ENCODE measurements at places on chromosomes 2 and 18.

DNA sequence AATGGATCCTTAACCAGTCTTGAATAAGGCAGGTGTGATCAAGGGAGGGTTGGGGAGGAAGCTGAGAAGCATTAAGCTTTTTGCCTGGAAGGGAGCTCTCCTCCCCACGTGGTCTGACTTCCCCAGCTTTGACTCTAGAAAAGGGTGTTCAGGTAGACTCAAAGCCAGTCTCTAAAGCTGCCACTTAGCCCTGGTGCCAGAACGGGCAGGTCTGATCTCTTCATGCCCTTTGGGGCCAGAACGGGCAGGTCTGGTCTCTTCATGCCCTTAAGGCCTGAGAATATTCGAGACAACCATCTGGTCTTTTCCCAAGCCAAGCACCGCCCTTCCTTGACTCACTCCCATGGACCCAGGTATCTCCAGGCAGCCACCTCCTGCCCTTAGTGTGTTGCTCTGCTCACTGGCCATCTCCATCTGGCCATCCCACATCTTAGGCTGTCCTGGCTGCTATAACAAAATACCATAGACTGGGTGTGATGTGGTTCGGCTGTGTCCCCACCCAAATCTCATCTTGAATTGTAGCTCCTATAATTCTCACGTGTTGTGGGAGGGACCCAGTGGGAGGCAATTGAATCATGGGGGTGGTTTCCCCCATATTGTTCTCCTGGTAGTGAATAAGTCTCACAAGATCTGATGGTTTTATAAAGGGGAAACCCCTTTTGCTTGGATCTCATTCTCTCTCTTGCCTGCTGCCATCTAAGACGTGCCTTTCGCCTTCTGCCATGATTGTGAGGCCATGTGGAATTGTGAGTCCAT is 59.4 kb downstream of the SNORC start:
- DNase-seq, result no peak

GRCh38 chr2:203824603-203825002 is 43.0 kb upstream of the CTLA4 start:
- no peak for DNase-seq

DNA sequence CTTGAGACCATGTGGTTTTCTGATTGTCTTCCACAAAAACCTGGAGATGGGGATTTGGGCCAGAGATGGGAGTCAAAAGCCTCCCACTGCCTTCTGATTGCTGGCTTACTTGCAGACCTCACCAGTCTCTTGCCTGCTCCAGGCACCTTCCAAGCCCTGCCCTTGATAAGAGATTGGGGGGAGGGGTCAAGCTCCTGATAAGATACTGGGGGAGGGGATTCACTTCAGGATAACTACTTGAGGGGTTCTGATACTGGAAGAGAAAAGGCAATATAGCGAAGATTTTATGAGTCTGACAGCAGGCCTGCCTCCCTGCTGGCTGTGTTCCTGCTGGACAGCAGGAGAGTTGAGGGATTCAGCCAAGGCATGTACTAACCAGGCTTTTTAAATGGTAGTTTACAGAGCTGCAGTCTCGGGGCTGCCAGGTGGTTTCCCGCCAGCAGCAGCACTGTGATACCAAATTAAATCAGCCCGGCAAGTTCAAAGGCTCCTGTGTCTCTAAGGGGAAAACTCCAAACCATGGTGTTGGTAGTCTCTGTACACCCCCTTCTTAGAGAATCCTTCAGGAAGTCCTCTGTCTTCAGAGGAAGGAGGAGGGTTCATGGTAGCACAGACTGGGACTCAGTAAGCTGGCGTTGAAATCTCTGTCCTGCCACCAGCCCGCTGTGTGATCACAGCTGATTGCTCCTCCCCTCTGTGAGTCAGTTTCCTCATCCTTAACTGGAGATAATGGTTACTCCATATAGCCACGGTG is 58.3 kb downstream of the FBXO36 start:
- no peak for DNase-seq

- DNase-seq, result no peak
Measured at GRCh38 chr2:193843675-193844074, 1648.9 kb upstream of the TMEFF2 start.

GRCh38 chr2:74131901-74132300 is 15.8 kb downstream of the BOLA3 start:
- no peak for DNase-seq

GRCh38 chr2:193549661-193550060 is 1354.9 kb upstream of the TMEFF2 start:
- no peak for DNase-seq

- DNase-seq, result no peak
Measured at GRCh38 chr2:199470361-199470671, 12.6 kb upstream of the SATB2 start.

- DNase-seq, result no peak
Measured at GRCh38 chr2:79511320-79511951, 1.4 kb upstream of the CTNNA2 start.

DNA sequence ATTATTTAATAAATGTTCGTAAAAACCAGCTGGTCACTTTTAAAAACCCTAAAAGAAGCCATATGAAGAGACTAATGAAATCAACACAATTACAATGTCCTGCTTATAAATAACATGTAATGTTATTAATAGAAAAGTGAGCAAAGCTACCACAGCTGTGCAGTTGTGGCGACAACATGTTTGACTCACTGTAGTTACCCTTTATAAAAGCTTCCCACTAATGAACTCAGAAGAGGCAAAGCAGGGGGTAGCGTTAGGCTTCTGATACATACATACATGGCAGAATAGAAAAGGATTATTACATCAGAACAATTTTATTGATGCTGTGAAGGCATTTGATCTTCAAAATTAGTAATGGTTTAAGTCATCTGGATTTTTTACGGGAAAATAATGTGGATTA is 219.7 kb downstream of the SLC4A10 start:
- no peak for DNase-seq

GRCh38 chr18:63099091-63099840 is 220.3 kb downstream of the BCL2 start:
- no peak for DNase-seq

- peak; percentile 42 for DNase-seq
Measured at GRCh38 chr2:54422072-54422581, 34.0 kb upstream of the SPTBN1 start.

DNA sequence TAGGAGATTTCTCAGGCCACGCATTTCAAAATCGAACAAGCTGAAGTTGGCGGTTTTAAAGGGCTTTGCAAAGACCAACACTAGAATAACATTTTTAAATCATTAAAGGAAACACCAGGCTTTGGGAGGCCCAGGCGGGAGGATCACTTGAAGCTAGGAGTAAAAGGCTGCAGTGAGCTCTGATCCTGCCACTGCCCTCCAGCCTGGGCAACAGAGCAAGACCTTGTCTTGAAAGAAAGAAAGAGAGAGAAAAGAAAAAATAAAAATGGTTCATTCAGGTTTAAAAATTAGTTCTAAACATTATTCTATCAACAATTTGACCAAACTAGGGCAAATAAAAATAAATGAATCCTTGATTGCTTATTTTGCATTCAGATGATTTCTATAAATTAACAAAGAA is 789 bp upstream of the CHST9 start:
- DNase-seq, result no peak

DNA sequence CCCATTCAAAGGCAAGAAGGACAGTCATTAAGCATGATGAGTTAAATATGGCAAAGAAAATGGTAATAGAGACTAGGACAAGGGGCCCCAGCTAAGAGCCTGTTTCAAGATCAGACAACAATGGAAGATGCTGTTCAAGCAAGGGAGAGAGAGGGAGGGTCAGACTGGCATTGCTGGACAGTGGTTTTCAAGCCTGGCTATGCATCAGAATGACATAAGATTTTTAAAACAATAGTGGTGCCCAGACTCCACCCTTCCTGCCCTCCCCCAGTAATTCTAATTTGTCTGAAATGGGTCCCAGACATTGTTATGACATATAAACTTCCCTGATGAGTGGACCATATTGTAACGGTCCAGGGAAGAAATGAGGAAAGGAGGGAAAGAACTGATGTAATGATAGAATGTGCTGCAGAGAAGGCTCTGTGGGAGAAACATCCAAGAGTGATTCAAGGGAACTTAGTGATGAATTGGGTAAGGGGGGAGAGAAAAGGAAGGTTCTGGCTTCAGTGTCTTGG is 112.9 kb upstream of the TRIB2 start:
- DNase-seq, result no peak

- DNase-seq, result no peak
Measured at GRCh38 chr18:46387441-46388131, 269.4 kb downstream of the LOXHD1 start.

DNA sequence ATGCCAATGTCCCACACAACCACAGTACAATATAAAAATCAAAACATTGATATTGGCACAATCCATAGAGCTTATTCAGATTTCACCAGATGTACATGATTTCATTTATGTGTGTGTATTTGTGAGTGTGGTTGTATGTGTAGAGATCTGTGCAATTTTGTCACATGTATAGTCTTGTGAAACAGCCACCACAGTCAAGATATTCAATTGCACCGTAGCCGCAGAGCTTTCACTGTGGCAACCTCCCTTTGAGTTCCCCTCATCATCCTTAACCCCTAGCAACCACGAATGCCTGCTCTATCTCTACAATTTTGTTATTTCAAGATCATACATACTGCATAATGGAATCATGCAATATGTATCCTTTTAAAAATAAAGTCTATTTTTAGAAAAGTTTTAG is 391.3 kb downstream of the SETBP1 start:
- DNase-seq, result no peak

DNA sequence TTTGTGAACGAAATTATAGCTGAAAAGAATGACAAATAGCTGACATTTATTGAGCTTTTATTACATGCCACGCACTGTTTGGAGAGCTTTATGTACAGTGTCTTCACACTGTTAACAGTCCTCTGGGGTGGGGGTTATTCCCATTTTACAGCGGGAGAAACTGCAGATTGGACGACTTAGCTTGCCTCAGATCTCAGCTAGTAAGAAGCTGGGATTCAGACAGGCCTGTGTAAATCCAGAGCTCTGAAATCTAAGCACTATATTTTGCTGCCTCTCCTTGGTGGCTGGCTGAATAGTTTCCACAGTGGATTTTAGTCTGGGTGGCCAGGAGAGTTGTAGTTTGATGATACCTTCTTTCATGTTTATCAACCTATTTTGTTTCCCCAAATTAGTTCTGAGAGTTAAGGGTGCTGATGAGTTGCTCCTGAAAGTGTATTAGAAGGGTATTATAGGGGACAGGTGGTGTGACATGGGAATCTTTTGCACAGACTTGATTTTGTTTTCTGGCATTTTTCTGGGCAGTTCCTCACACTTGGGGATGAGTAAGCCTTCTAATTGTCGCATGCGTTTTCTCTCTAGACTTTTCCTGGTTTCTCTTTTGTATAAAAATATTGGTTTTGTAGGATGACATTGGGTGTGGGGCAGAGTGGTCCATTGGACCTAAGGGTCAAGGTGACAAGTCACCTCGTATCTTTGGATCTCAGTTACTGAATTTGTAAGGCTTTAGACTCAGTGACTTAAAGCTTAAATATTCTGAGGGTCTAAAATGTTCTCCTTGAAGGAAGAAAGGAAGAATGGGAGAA is 1.5 kb downstream of the ACSL3 start:
- no peak for DNase-seq

GRCh38 chr2:190583507-190584337 is 49.2 kb upstream of the NEMP2 start:
- no peak for DNase-seq

- no peak for DNase-seq
Measured at GRCh38 chr2:146818122-146818521, 1026.7 kb upstream of the ACVR2A start.

GRCh38 chr2:146287281-146287680 is 1557.5 kb upstream of the ACVR2A start:
- DNase-seq, result no peak

- DNase-seq, result no peak
Measured at GRCh38 chr2:236745420-236746210, 176.0 kb downstream of the ACKR3 start.

DNA sequence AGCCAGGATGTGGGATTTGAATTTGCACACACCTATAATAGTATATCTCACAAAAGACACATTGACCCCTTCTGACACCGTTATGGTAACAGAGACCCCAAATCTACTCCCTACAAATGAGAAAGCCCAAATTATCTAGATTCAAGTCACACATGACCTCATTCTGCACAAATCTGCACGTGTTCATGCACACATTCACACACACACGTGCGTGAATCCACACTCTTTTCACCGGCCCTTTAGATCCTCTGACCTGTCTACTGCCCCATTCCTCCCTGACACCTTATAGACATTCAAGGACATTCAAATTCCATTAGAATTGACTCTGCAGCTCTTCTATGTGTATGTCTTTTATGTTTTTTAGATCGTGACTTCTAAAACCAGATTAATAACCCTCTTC is 627.8 kb upstream of the ID2 start:
- no peak for DNase-seq

DNA sequence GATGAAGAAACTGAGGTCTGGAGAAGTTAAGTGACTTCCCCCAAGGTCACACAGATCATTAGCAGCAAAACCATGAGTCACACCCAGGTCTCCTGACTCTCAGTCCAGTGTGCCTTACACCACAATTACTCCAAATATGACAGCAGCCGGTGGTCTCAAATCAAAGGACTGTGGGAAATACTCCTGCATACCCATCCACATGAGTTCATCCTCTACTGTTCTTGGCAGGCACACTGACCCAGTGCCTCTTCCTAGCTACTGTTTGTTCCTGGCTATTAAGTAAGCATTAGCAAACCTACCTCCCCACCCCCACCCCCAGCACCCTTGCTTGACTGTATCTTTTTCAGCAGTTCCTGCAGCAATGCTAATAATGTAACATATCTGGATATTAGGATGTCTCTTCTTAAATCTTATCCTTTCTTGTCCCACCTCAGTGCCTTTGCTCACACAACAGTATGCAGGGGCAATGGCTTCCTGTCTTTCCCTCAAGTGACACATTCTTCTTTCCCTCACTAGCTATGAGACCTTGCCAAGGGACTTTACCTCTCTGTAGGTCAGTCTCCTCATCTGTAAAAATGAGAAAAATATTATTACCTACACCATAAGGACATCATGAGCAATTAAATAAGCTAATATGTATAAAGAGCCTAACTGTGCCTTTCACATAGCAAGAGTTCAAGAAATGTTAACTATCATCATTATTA is 46.2 kb downstream of the FAM98A start:
- no peak for DNase-seq

DNA sequence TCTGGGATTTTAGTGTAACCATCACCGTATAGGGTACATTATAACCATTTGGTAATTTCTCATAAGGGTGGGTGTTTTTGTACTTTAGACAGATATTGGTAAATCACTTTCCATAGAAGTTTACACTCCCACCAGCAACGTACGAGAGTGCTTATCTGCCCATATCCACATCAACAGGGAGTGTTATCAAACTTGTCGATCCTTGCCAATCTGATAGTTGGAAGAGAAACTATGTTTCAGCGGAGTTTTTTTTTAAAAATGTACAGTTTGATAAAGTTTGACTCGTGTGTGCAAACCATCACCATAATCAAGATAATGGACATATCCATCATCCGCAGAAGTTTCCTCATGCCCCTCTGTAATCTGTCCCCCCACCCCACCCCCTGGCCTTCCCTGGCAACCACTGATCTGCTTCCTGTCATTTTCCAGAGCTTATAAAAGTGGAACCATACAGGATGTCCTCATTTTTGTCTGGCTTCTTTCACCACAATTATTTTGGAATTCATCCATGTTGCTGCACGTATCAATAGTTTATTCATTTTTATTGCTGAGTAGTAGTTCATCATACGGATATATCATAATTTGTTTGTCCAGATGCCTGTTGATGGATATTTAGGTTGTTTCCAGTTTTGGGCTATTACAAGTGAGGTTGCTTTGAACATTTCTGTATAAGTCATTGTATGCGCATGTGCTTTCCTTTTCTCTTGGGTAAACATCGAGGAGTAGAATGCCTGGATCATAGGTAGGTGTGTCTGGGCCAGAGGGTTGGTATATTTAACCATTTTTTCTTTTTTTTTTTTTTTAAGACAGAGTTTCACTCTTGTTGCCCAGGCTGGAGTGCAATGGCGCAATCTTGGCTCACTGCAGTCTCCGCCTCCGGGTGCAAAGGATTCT is 18.6 kb downstream of the GLI2 start:
- DNase-seq, result no peak
